ENCODE measurements at places on chromosomes 16 and 17.

- DNase-seq, result no peak
Observed at GRCh38 chr17:72419866-72420774, 299.3 kb downstream of the SOX9 start.

DNA sequence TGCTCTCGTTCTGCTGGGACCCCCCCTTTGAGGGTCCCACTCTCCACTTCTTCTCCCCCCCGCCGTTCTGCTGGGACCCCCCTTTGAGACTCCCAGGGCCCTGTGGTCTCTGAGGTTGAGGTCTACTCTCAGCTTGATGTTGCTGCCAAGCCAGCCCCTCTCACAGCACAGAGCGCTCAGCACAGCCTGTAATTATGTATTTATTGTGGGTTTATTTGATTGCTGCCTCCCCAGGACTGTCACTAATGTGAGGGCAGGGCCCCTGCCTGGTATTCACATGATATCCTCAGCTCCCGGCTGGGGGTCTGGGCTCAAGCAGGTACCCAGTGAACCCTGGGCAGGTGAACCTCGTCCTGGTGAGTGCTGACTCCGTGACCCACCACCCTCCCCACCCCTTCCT lies 35.4 kb downstream of the ACTG1 start:
- DNase-seq, result no peak

DNA sequence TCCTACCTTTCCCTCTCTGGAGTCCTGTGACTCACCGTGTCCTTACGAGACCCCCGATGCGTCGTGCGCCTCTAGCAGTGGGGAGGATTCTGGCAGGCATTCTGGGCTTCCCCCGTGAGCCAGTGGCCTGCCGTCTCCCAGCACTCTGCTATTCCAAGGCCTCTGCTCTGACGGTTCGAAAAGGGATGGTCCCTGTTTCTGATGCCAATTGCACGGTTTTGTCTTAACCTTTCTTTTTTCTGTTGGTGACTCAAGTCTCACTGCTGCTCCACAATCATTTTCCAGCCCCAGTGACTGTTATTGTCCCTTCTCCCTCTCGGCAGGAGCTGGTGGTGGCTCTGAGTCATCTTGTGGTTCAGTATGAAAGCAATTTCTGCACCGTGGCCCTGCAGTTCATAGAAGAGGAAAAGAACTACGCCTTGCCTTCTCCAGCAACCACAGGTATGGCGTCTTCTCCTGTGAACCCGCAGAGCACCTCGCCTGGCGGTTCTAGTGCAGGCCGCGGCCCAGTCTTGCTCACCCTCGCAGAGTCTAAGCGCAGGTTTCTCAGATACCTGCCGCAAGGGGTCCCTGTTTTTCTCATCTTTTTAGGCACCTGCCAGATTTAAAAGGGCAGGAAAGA lies 100.1 kb upstream of the CHMP6 start:
- DNase-seq, result peak; percentile 33

- DNase-seq, result no peak
Observed at GRCh38 chr16:77970371-77970770, 52.0 kb upstream of the CLEC3A start.

DNA sequence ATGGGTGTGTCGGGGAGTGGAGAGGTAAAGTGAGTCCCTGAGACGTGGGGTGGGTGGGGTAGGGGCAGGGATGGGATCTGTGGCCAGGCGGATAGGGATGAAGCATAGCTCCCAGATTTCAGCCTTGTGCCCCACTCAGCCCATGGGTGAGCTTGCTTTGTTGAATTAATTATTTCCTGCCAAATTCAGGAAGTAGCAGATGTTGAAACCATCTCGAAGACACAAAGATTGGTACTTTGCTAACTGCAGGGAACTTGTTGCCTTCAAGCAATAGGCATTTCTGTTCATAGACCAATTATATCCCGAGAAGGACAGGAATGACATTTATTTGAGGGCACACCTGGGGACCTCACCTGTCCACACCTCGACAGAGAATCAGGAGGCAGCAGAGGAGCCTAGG lies 11.0 kb upstream of the C16orf74 start:
- no peak for DNase-seq

GRCh38 chr16:57801809-57802340 lies 416 bp downstream of the KIFC3 start:
- no peak for DNase-seq
